SK-N-SH (cell line): ENCODE measurements at places on chromosomes 6 and 20. TPM values are rescaled to one million over a fixed set of nuclear protein-coding genes. Genes with fewer than 3 reads are reported as not detected.

CCR6 gene
- not detected in 2 replicates for polyA plus RNA-seq

TMEM14C gene
- 199 and 214 TPM in 2 replicates for polyA plus RNA-seq

EPM2A gene
- polyA plus RNA-seq = 2.7 and 3.9 TPM in 2 replicates

NRSN1 gene
- polyA plus RNA-seq = 0.02 and 0.41 TPM in 2 replicates

CDSN gene
- polyA plus RNA-seq = 0.02 TPM in 1 of 2 replicates, not detected in the other

ZC2HC1B gene
- polyA plus RNA-seq = not detected in 2 replicates

BTNL2 gene
- polyA plus RNA-seq = not detected in 2 replicates

VSX1 gene
- polyA plus RNA-seq = not detected in 2 replicates

FKBP1C gene
- polyA plus RNA-seq = 1.2 and 1.7 TPM in 2 replicates

CD83 gene
- 1.9 and 2.0 TPM in 2 replicates for polyA plus RNA-seq

ZBP1 gene
- polyA plus RNA-seq = not detected in 2 replicates

ME1 gene
- 4.7 and 4.9 TPM in 2 replicates for polyA plus RNA-seq

FUCA2 gene
- 37.6 and 41.0 TPM in 2 replicates for polyA plus RNA-seq

JARID2 gene
- 3.4 and 3.7 TPM in 2 replicates for polyA plus RNA-seq

ATP9A gene
- polyA plus RNA-seq = 11.0 and 12.7 TPM in 2 replicates

OPRM1 gene
- 0.15 and 1.0 TPM in 2 replicates for polyA plus RNA-seq

PRR18 gene
- polyA plus RNA-seq = 0.02 TPM in 1 of 2 replicates, not detected in the other

PACSIN1 gene
- 0.02 and 0.05 TPM in 2 replicates for polyA plus RNA-seq

OR12D1 gene
- polyA plus RNA-seq = not detected in 2 replicates

ULBP3 gene
- polyA plus RNA-seq = 4.6 and 4.9 TPM in 2 replicates

OLIG3 gene
- not detected in 2 replicates for polyA plus RNA-seq

TRMT6 gene
- polyA plus RNA-seq = 16.1 and 16.8 TPM in 2 replicates

NMBR gene
- not detected in 2 replicates for polyA plus RNA-seq

TFEB gene
- polyA plus RNA-seq = 6.2 and 6.7 TPM in 2 replicates

HRH3 gene
- 0.02 TPM in 2 replicates for polyA plus RNA-seq

CFB gene
- 42.1 and 64.4 TPM in 2 replicates for polyA plus RNA-seq

CST2 gene
- not detected in 2 replicates for polyA plus RNA-seq

DLK2 gene
- 1.9 and 3.9 TPM in 2 replicates for polyA plus RNA-seq
